ENCODE measurements at places on chromosomes 3 and 15. TPM values are rescaled to one million over a fixed set of nuclear protein-coding genes. Genes with fewer than 3 reads are reported as not detected.
A peak's percentile ranks its signal among the peaks of the same experiment; 100 is the strongest.

ACSBG1 gene
- not detected for total RNA-seq

HTR3E gene
- not detected for total RNA-seq

RTP4 gene
- not detected for total RNA-seq

LMLN gene
- total RNA-seq: 3.2 TPM

CA12 gene
- total RNA-seq: 29.6 TPM

MITF gene
- total RNA-seq: 3.3 TPM

C3orf22 gene
- not detected for total RNA-seq

CIDEC gene
- not detected for total RNA-seq

ARL14 gene
- total RNA-seq: not detected

MCF2L2 gene
- total RNA-seq: 1.2 TPM

GRCh38 chr3:27659279-27660021 is 62.7 kb downstream of the EOMES start:
- DNase-seq: peak; percentile 39

DNA sequence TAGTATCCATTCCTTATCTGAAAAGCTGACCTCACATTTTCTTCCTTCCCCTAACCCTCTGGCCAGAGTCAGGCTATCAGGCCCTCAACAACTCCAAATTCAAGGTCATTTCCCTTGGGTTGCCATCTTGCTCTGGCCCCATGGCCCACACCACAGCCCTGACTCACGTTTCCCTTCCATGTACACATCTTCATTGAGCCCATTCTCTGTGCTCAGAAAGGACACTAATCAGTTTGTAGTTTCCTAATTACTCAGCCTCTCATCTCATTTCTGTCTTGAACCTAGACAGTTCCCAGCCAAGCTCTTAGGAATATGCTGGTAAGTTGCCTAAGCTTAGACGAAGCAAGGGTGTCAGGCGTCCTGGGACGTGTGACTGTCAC is 14.9 kb downstream of the TGM5 start:
- DNase-seq: no peak

- DNase-seq: no peak
These were observed 14.2 kb downstream of the RHCG start for GRCh38 chr15:89482139-89482538.

DNA sequence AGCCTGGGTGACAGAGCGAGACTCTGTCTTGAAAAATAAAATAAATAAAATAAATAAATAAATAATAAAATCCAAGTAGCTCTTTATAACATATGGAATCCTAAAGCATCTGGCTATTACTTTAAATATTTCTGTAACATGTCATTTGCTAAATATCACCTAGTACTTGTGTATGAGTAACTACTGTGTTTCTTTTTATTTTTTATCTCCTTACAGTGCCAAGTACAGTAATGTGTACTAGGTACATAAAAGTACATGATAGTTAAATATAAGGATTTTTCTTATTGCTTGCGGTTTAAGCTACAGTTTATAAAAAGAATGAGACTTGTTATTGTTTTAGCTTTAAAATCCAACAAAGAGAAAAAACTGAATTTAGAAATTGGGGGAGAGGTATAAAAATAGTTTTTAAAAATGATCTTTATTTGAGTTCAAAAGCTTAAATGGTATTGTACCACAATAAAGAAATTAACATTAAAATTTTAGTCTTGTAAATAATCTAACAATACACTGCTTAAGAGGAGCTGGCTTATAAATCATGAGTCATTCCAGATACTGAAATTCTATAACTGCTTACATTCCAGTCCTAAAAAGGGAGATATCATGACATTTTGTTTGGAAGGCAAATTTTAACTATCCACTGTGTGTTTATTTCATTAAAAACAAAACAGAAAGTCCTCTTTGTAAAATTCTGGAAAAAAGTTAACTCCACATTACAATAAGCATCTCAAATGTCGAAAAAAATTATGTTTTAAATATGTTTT is 73.1 kb downstream of the FGF7 start:
- DNase-seq: no peak

DNA sequence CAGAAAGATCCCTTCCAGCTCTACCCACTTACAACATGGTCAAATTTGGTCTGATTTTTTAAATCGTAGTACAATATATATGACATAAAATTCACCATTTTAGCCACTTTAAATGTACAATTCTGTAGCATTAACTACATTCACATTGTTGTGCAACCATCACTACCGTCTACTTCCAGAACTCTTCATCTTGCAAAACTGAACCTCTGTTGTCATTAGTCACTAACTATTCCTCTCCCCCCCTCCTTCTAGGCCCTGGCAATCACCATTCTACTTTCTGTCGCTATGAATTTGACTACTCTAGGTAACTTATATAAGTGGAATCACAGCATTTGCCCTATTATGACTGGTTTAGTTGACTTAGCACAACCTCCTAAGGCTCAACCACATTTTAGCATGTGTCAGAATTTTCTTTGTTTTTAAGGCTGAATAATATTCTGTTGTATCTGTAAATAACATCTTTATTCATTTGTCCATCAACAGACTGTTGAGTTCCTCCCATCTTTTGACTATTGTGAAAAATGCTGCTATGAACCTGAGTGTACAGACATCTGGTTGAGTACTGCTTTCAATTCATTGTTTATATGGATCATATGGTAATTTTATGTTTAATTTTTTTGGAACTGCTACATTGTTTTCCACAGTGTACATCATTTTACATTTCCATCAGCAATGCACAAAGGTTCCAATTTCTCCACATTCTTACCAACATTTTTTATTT is 35.5 kb upstream of the CCR2 start:
- no peak for DNase-seq

- DNase-seq: no peak
These were observed 727.7 kb upstream of the NECTIN3 start for GRCh38 chr3:110343945-110344344.

DNA sequence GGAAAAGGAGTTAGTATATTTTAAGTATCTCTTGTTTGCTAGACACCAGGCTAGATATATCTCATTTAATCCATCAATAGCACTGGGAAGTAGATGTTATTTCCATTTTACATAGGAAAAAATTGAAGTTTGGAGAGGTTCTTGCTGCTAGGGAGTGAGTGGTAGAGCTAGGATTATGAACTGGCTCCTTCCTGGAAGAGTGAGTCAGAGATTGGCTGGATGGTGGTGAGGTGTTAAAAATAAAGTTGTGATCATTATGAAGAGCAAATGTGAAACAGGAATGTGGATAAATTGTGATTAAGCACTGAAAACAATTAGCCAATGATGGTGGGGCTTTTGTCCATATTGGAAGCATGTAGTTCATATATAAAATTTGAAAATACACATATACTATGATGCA is 234.2 kb downstream of the WNT5A start:
- no peak for DNase-seq

DNA sequence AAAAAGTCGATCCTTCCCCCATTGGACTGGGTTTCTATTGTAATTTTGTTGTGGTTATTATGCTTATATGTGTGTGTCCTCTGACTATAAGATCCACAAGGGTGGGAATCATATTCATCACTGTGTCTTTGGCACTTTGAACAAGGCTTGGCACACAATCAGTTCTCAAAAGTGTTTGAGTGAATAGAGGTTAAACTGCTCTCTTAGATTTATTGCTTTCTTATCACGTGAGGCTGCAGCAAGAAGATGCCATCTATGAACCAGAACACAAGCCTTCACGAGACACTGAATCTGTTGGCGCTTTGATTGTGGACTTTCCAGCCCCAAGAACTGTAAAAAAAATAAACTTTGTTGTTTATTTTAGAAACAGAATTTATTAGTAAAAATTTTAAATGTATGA is 295.0 kb upstream of the MDFIC2 start:
- no peak for DNase-seq

DNA sequence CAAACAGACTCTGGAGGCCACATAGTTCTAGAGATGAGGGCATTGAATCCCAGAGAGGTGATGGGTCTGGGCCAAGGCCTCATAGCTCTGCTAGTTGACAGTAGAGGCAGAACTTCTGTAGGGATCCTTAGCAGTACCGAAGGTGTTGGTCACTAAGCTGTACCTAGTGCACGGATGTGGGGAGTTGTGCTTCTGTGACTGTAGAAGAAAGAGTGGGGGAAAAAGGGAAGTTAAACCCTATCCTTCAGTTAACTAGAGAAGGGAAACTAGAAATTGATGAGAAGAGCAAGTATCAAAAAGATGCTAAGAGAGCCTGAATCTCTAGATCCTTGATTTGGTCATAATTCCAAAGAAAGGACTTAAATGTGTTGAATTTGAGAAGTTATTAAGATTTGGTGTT is 186.7 kb downstream of the NFKBIZ start:
- DNase-seq: no peak

GRCh38 chr3:52041118-52041731 is 15.1 kb downstream of the DUSP7 start:
- DNase-seq: no peak

DNA sequence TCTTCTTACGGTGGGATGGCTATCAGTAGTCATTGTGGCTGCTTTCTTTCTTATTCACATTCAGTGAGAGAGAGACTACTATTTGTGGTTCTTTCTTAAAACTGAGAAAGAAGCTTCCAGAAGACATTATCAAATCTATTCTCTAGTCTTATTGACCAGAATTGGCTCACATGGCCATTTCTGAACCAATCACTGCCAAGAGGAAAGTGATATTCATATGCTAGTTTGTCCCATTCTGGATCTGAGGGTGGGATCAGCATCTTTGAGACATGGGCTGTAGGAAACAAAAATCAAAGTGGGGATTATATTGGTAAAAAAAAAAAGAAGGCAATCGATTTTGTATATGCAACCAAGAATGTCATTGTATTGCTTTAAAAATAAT is 106.4 kb upstream of the RASGRP1 start:
- no peak for DNase-seq

DNA sequence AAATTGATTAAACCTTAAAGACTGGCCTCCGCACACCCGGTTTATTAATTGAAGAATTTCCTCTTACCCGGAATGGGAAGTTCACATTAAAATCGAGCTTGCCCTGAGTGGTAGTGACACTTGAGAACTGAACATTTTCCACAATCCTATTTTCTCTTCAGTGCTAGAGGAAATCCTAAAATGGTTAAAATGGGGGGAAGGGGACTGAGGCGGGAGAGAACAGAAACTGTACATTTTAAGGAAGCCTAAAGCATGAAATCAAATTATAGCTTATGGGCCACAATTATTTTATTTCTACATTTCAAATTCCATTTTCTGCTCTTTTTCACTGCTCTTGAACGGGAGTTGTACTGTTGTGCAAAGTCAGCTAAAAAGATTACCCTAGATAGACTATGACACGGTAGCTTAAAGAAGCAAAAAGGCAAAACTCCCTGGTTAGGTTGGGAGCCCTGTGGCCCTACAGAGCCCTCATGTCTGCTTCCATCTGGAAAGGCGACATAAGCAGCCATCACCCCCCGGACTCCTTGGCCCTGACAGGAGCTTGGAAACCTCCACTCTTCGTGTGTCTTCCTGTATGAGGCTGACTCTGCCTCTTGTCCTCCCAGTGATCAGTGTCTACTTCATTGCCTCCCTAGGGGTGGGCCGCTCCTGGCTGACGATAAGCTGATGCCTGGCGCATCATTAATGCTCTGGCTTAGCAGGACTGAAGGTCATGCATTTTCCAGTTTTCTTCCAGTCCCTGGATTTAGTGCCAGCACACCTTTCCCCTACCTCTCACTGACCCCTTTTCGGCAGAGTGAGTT is 79.3 kb downstream of the EEFSEC start:
- no peak for DNase-seq

- DNase-seq: no peak
These were observed 117.6 kb downstream of the CHDH start for GRCh38 chr3:53728606-53729005.

- peak; percentile 86 for DNase-seq
These were observed 22.1 kb upstream of the TRA2B start for GRCh38 chr3:185959609-185960521.

DNA sequence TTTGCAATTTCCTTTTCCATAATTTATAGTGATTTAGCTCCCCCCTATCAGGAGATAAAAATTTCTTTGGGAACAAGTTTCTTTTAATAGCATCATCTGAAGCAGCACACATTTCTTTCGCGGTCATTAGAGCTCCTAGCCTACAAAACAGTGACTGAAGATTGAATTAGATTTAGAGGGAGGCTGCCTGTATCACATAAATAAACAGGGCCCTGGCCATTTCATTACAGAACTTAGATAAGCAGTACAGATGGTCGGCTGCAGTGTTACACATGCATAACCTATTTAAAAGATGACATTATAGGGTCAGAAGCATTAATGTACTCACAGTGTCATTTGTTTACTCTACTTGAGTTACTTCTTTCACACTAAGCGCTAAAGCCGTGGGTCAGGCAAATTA is 81.4 kb upstream of the SLC25A26 start:
- DNase-seq: no peak

- DNase-seq: no peak
These were observed 55.4 kb downstream of the MRPL3 start for GRCh38 chr3:131447349-131447748.

GRCh38 chr15:33380406-33380805 is 69.6 kb downstream of the RYR3 start:
- no peak for DNase-seq

- DNase-seq: peak; percentile 47
These were observed 2.0 kb downstream of the FAM43A start for GRCh38 chr3:194687638-194688199.

GRCh38 chr3:126135406-126136076 is 44.8 kb downstream of the ALDH1L1 start:
- DNase-seq: no peak

GRCh38 chr15:44157679-44158078 is 37.4 kb downstream of the FRMD5 start:
- DNase-seq: no peak

DNA sequence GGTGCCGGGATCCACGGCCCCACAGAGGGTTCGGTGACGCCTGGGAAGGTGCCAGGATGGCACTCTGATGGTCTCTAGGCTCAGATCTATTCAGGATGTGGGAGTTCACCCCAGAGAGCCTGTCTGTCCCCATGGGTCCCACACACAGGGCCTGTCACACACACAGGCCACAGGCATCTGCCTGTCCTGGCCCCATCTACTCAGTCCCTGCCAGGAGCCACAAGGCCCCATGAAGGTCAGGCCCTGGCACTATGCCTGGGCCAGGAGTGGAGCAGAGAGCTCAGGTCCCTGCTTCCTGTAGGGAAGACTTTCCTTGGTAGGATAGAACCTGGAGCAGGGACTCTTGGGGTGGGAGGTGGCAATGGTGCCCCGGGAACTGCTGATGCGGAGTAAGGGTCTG is 49.0 kb upstream of the FURIN start:
- no peak for DNase-seq

- no peak for DNase-seq
These were observed 28.1 kb downstream of the CCRL2 start for GRCh38 chr3:46435081-46435726.

GRCh38 chr15:65068403-65068788 is 605 bp upstream of the RASL12 start:
- DNase-seq: no peak

DNA sequence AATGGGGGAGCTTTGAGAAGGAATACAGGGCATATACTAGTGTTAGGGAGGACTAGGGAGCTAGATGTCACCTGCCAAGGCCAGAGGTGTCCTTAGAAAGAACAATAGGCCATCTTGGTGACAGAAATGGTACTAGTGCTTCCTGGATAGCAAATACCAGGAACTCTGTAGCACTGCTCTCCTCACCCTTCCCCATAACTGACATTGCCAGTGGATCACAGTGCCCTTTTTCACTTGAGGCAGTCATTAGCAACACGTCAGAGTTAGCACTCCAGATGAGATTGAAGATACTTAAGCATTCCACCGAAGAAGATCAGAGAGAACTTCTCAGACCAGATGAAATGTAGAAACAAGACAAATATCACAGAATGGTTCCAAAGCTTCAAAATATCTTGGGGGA is 103.1 kb upstream of the PDZRN3 start:
- no peak for DNase-seq

Data from NCI-H460 (cell line).